Activated CD4-positive, alpha-beta T cell treated with anti-CD3 and anti-CD28 coated beads, Interleukin-2, amount 50 U/mL, for 4 hours (primary cell): ENCODE measurements at places on chromosomes 3 and 15.
A peak's percentile ranks its signal among the peaks of the same experiment; 100 is the strongest.

- DNase-seq, result peak; percentile 26
Measured at GRCh38 chr15:34241376-34242330, 16.8 kb downstream of the EMC4 start.

DNA sequence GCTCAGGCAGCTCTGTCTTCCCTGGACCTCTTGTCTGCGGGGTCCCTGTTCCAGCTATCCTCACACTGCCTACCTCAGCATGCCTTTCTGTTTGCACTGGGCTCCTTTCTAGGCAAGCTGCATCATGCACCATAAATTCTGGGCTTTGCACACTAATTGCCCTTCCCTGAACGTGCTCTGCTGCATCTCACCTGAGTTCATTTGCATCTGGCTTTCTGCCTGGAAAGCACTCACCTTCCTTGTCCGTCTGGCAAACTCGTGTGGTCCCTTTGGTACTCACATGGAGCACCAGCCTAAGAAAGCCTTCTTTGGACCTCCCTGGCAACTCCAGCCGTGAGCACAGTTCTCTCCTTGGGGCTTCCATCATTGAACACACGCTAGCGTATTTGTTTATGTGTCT is 365.6 kb downstream of the SV2B start:
- no peak for DNase-seq

DNA sequence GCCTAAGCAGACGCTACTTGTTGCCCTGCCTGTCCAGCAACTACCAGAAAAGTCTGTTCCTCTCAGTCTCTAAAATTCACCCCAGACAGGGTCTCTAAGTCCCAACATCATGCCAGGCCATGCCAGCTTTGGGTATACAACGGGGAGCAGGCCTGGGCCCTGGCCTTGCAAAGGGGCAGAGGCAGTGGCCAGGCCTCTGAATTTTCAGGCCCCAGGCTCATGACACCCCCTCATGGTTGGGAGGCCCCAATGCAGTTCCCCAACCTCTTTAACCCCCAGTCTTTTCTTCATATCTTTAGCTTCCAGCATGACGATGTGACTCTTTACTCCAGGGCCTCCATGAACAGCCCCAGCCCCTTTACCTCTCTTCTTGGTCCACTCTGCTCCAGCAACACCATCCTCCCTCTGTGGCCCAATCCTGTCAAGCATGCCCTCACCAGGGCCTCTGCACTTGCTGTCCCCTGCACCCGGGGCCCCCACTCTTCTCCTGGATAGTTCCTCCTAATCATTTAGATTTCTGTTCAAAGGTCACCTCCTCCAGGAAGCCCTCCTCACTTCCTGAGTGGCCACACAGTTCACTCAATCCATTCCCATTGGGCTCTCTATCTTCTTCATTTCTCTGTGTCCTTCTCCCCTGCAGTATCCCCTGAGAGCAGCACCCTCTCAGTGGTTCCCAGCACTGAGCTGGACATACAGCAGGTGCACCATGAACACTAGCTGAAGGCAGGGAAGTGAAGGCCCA is 4.8 kb downstream of the IQSEC1 start:
- DNase-seq, result no peak

GRCh38 chr15:34122771-34123183 is 20.9 kb downstream of the PGBD4 start:
- no peak for DNase-seq

- DNase-seq, result no peak
Measured at GRCh38 chr3:149009732-149010131, 18.4 kb downstream of the GYG1 start.

GRCh38 chr15:67054676-67055075 is 10.7 kb upstream of the SMAD3 start:
- no peak for DNase-seq

DNA sequence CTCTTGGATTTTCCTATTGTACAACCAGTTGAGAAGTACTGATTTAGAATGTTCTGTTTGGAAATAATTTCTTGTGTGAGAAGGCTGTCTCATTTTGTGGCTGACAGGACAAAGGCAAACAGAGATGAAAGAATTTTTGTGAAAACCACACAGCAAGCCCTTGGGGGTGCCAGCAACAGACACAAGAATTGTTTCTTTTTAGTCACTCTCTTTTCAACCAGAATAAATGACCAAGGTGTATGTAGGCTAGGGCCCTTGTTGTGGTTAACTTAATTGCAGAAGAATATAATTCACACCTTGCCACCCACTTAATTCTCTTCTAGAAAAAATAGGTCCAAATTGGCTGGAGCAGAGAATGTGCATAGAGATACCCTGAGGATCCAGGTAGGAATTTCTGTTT is 329.4 kb upstream of the TBC1D5 start:
- no peak for DNase-seq

GRCh38 chr3:4655145-4656045 is 162.2 kb downstream of the ITPR1 start:
- no peak for DNase-seq
